ENCODE measurements at places on chromosomes 7 and 10.

DNA sequence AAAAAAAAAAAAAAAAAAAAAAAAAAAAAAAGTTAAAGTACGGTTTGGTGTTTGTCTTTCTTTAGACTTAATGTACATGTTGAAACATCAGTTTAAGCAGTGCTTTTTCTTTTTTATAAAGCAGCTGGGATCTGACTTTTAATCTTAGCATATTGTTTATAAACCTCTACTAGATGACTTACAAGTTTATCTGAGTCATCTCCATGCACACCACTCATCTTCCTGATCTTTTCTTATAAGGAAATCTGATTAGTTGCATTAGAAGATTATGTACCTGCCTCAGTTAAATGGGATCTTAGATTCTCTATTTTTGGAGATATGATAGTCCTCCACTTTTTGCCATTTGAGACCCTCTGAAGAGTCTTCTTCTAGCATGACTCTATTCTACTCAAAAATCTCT is 391.9 kb upstream of the LRGUK start:
- no peak for DNase-seq

DNA sequence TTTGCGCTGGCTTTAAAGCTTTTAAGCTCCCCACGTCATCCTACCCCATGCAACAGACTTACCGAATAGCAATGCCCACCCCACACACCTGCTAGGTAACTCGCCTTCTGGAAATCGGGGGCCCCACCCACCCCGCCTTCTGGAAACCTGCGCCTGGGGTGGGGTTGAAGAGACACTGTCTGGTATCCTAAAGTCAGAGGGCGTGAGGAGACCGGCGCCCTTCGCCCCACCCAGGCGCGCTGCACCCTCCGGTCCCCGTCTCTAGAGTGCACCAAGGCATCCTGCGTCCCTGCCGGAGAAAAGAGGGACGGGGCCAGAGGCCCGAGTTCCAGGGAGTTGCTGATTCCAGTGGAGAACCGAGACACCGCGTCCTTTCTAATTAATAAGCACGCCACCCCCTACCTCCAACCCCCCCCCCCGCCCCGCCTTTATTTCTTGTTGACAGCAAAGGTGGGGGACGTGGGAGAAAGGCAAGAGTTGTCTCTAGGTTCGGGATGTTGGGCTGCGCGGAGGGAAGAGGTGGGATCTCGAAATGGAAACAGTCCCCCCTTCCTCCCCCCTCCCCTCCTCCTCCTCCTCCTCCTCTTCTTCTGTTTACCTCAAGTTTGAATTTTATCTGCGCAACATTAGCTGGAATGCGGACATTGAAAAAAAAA is 220.9 kb upstream of the MKLN1 start:
- peak; percentile 65 for DNase-seq

DNA sequence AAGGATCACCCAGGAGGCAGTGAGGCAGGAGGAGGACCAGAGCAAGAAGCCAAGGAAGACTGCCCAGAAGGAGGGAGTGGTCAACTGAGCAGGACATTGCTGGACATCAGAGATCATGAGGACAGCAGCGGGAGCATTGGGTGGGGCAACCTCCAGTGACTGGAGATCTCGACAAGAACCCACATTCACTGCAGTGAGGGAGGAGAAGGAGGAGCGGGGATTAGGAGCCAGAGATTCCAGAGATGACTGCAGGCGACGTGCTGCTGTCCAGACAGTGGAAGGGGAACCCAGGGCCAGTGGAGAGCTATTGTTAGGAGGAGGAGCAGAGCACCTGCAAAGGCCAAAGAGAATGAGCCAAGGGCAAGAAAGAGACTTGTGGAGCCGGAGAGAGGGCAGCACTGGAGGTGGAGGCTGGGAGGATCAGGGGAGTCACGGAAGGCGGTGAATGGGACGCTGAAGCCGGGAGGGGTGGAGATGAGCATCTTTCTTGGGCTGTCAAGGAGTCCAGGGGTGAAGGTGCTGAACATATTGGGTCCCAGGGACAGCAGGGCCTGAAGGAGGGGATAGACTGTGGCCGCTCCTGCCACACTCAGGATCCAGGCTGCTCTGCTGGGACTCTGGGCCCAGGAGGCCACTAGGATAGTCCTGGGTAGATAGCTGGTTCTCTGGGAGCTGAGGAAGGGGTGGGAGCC is 140.1 kb upstream of the UNC5B start:
- no peak for DNase-seq

DNA sequence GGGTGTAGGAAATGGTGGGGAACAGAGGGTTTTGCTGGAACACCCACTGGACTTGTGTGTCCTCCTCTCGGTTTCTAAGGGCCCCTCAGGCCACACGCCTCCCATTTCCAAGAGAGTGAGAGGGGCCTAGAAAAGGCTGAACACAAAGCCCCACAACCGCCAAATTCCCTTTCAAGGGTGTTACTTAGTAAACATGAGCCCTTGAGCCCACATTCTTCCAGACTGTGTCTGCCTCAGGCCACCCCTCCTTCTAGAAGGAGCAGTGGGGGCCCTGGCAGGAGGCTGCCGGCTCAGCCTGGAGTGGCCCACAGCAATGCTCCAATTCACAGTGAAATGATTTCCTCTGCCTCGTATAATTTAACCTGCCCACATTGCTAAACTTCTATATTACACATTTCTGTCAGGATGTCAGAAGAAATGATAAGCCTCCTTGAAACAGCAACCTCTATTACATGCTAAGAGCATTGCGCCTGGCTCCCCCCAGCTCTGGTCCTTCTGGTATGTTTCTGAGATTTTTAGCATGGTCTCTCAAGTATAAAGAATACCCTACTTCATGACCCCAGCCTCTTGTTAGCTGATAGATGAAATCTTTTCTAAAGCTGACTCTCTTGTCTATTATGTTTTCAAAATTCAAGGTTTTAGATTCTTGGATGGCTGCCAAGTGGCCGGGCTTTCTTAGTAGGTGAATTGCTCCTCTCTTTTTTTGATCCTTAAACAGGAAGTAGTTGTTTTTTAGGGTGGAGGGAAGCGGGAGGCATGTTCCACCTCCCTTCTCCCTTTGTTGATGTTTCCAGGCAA is 673.9 kb upstream of the GALNT17 start:
- no peak for DNase-seq

DNA sequence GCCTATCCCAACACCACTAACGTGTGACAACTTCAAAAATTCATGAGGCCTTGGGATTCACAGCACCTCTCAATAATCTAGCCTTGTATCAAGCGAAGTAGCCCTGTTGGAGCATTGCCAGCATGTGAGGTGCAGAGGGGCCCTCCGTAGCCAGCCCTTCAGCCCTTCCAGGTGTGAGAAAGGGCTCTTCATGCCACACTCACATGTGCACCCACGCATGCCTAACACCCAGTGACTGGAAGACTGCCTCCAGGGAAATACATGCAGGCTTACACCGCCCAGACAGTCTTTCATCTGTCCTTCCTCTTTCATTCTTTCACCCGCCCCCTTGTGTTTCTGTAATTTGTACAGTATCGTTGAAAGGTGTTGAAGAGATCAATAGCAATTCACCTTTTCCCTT is 26.1 kb downstream of the LRRC4 start:
- no peak for DNase-seq

DNA sequence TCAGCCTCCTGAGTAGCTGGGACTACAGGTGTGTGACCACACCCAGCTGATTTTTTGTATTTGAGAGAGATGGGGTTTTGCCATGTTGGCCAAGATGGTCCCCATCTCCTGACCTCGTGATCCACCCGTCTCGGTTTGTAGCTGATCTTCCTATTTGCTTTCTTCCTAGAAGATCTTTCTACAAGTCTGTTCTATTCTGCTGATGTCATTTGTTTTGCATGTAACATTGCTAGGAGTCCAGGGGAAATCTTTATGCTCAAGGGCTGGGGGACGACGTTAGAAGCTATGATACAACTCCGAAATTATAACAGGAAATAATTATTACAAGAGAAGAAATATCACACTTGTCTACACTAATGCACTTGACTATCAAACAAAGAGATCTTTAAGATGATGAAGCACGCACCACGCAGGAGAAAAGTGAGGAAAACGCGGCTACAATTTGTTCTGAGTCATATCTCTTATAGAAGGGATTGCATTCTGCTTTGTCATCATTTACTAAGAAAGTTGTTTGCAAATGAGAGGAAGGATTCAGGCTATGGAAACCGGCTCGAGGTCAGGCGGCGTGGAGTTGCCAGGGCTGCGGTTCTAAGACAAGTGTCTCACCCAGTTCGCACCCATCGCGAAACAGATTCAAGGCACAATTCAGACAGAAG is 103.0 kb upstream of the CARD11 start:
- no peak for DNase-seq

DNA sequence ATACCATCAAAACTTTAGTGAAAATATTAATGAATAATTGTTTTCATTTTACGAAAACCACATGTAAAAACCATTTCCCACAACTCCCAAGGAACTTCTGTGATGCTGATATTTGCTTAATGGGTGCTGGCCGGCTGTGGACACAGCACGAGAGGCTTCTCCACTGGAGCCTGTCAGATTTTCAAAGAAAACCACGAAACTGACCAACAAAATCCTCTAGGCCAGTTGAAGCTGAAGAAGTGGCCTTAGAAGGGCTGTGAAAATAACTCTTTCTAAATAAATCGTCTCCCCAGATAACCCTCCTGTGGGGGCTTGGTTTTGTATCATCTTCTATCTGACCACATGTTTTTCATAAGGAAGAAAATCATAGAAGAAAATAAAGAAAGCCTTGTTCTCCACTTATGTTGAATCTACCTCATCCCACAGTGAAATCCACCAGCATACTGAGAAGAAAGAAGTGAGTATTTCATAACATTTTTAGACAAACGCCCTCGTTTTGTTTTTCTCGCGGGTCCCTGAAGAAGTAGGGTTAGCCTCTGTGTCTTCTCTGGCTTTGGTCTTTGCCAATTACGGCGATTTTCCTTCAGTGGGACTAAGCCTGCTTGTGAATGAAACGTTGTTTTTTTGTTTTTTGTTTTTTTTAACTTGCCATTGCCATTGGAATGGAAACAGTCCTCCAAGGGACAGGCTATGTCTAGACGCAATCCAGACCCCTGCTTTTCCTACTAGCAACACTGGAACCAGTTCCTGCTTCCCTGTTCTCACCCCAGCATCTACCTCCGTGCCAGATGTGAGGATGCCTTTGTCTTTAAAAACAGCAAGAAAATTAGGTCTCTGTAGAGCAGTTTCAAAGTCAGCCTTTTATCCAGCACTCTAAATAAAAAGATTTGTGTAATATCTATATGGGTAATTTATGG is 123.9 kb downstream of the ADAM12 start:
- DNase-seq, result no peak

GRCh38 chr10:76115471-76116155 is 684.2 kb downstream of the LRMDA start:
- no peak for DNase-seq

DNA sequence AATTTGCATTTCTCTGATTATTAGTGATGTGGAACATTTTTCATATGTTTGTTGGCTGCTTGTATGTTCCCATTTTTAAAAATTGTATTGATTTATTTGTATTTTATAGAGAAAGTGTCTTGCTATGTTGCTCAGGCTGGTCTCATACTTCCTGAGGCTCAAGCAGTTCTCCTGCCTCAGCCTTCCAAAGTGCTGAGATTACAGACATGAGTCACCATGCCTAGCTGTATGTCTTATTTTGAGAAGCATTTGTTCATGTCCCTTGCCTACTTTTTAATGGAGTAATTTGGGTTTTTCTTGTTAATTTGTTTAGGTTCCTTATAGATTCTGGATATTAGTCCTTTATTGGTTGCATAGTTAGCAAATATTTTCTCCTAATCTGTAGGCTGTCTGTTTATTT is 214.2 kb upstream of the KAT6B start:
- no peak for DNase-seq

- no peak for DNase-seq
These were observed 682.3 kb upstream of the IGFBP3 start for GRCh38 chr7:46603296-46603752.

Measured in caudate nucleus (tissue), 63 donors.